Stimulated activated CD4-positive, alpha-beta T cell treated with anti-CD3 and anti-CD28 coated beads, Interleukin-2, amount 100 ng/mL, for 48 hours (primary cell): ENCODE measurements at places on chromosomes 3 and 15.

DNA sequence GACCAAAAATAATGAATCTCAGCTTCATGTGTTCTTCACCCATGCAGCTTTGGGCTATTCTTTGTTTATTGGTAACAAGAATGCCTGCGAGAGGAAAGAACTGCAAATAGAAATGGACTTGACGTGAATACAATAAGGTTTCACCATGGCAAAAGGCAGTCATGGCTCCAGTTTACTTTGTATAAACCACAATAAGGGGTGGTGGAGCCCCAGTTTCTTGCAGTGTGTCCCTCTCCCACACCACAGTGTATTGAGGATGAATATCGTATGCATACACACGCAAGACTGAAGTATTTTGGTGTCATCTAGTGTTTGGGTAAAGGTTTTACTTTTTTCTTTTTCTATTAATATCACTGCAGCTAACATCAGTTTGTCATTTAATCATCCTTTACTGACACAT lies 159.7 kb upstream of the CNTN4 start:
- no peak for DNase-seq

DNA sequence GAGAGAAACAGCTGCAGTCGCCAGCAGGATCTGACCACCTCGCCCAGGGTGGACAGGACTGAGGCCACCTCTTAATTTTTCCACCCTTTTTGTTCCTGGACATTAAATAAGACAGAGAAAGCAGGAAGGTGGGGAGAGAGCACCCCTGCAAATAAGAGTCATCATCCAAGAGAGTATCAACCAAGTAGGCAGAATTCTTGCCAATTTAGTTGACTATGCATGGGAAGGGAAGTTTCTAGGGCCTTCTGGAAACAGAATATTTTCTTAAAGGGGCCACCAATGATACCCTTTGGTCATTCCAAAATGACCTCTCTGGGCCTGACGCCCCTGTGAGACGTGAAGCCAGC lies 136.2 kb downstream of the TJP1 start:
- no peak for DNase-seq

DNA sequence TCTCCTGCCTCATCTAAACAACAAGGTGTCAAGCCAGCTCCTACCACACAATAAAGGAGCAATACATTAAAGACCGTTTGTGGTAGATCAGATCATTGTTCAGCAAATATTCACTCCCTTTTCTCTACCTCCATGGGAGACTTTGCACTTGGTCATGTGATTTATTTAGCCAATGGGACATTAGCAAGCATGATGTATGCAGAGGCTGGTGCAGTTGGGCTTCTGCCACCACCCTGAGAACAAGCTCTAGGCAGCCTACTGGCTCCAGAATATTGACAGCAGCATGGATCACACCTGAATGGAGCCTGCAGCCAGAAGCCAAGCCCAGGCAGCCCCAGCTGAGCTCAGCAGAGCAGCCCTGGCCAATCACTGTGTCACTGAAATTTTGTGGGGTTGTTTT lies 99.4 kb upstream of the UBE2E2 start:
- DNase-seq, result no peak

GRCh38 chr15:60002528-60003218 lies 1.4 kb upstream of the FOXB1 start:
- DNase-seq, result no peak

DNA sequence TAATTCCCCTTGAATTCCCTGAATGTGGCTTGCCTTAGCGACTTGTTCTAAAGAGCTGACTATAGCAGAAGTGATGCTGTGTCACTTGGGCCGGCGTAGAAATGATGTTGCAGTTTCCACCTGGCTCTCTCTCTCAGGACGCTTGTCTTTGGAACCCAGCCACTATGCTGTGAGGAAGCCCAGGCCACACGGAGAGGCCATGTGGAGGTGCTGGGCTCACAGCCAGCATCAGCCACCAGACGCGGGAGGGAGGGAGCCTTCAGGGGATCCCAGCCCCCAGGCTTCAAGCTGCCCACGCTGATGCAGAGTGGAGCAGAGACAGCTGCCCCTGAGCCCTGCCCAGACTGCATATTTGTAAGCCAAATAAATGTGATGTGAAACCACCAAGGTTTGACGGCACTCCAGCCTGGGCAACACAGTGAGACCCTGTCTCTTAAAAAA lies 18.6 kb downstream of the RNU5B-1 start:
- DNase-seq, result no peak

- no peak for DNase-seq
These were observed 700.6 kb upstream of the GOLIM4 start for GRCh38 chr3:168796339-168796738.

- DNase-seq, result no peak
These were observed 505.3 kb upstream of the PPP2R3A start for GRCh38 chr3:135460273-135460672.

DNA sequence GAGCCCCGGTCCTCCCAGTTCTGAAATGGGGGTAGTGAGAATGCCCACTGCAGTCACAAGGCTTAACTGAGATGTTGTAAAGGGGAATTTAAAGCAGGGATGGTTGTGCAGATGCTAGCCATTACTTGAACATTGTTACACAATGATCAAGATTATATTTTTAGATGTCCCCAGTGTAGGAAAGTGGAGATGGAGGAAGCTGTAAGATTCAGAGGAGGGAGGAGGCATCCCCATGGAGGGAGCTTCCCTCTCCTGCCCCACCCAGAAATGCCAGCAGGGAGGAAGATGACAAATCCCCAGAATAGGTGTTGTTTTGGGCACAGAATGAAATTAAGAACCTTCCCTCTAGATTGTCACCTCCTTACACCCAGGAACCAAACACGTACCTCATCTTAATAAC lies 46.1 kb downstream of the EFCAB12 start:
- no peak for DNase-seq

DNA sequence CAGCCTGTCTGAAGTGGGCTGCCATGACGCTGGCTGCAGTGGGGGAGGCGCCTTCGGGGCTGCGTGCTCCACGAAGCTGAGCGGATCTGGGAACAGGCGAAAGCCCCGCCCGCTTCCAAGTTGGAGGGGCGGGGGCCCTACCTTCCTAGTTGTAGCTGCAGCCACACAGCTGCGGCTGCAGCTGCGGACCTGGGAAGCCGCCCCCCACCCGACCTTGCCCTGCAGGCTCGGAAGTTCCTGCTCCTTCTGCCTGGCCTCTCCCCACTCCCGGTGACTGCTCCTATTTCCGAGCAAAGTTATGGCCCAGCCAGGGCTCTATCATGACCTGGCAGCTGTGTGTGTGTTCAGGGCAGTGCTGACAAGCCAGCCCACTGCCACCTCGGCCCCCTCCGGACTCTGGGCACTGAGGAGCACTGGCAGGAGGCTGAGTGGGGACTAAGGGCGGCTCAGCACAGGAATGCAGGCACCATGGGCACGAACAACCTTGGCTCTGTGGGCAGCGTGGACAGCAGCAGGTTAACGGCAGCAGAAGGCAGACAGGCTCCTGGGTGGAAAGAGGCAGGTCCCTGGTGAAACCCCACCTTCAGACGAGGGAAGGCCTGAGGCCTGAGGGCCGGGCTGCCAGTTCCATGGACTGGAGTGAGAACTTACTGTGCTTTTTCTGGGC lies 352.4 kb upstream of the TMCO5A start:
- DNase-seq, result no peak
